ENCODE measurements at places on chromosomes 6 and 20. TPM values are rescaled to one million over a fixed set of nuclear protein-coding genes. Genes with fewer than 3 reads are reported as not detected.

Gene SIRPB2
- 2.8 TPM for total RNA-seq

Gene SPINT3
- total RNA-seq = not detected

Gene C6orf47
- total RNA-seq = 21.6 TPM

Gene MYCT1
- total RNA-seq = 82.4 TPM

Gene VWA7
- 0.38 TPM for total RNA-seq

Gene BMP6
- total RNA-seq = 330 TPM

Data from bladder microvascular endothelial cell (primary cell).